ENCODE measurements at places on chromosomes 11 and 22. TPM values are rescaled to one million over a fixed set of nuclear protein-coding genes. Genes with fewer than 3 reads are reported as not detected.

BARX2 gene
- polyA plus RNA-seq = 1.1 TPM

MS4A13 gene
- not detected for polyA plus RNA-seq

TMPRSS5 gene
- 0.86 TPM for polyA plus RNA-seq

SMC1B gene
- polyA plus RNA-seq = 0.24 TPM

SPI1 gene
- polyA plus RNA-seq = 4.9 TPM

VPS11 gene
- polyA plus RNA-seq = 25.5 TPM

KRTAP5-11 gene
- not detected for polyA plus RNA-seq

SERPIND1 gene
- polyA plus RNA-seq = not detected

CECR2 gene
- 20.9 TPM for polyA plus RNA-seq

CATSPER1 gene
- polyA plus RNA-seq = 0.10 TPM

RFPL2 gene
- polyA plus RNA-seq = not detected

DENND6B gene
- 4.4 TPM for polyA plus RNA-seq

C11orf91 gene
- not detected for polyA plus RNA-seq

MMP3 gene
- polyA plus RNA-seq = not detected

KRTAP5-9 gene
- polyA plus RNA-seq = not detected

CBLIF gene
- polyA plus RNA-seq = not detected

ACAD8 gene
- 22.8 TPM for polyA plus RNA-seq

MS4A2 gene
- polyA plus RNA-seq = 0.04 TPM

TCN2 gene
- 9.3 TPM for polyA plus RNA-seq

NCF4 gene
- polyA plus RNA-seq = 6.8 TPM

OR52N4 gene
- polyA plus RNA-seq = not detected

HOATZ gene
- 0.19 TPM for polyA plus RNA-seq

SLC1A2 gene
- polyA plus RNA-seq = 1.0 TPM

DEUP1 gene
- polyA plus RNA-seq = not detected

SERHL2 gene
- polyA plus RNA-seq = 3.2 TPM

ZFTA gene
- polyA plus RNA-seq = 20.0 TPM

SHANK2 gene
- 2.3 TPM for polyA plus RNA-seq

NLRP14 gene
- polyA plus RNA-seq = 0.11 TPM

KBTBD4 gene
- 11.2 TPM for polyA plus RNA-seq

TSGA10IP gene
- polyA plus RNA-seq = not detected

NOX4 gene
- 3.2 TPM for polyA plus RNA-seq

TNNI2 gene
- polyA plus RNA-seq = 2,518 TPM
